ENCODE measurements at places on chromosomes 6 and 20.

DNA sequence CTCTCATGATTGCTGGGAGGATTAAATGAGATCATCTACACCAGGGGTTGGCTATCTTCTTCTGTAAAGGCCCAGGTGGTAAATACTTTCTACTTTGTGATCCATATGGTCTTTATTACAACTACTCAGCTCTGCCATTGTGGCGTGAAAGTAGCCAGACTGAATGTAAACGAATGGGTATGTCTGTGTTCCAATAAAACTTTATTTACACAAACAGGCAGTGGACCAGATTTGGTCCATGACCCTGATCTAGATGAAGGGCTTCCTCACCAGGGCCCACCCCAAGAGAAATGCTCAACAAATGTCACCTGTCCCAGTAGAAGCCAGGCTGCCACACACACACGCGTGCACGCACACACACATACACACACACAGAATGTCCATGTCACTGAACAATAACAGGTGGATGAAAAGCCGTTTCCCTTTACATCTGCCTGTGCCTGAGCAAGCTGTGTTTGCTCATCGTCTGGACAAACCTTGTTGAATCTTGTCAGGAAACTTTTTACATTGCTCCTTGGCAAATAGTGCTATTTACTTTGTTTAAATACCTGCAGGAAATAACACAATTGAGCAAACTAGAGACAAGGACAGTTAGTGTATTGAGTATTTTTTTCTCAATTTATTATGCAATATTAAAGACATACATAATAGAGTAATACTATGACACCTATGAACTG, 114.3 kb downstream of the EYA2 start:
- no peak for DNase-seq

DNA sequence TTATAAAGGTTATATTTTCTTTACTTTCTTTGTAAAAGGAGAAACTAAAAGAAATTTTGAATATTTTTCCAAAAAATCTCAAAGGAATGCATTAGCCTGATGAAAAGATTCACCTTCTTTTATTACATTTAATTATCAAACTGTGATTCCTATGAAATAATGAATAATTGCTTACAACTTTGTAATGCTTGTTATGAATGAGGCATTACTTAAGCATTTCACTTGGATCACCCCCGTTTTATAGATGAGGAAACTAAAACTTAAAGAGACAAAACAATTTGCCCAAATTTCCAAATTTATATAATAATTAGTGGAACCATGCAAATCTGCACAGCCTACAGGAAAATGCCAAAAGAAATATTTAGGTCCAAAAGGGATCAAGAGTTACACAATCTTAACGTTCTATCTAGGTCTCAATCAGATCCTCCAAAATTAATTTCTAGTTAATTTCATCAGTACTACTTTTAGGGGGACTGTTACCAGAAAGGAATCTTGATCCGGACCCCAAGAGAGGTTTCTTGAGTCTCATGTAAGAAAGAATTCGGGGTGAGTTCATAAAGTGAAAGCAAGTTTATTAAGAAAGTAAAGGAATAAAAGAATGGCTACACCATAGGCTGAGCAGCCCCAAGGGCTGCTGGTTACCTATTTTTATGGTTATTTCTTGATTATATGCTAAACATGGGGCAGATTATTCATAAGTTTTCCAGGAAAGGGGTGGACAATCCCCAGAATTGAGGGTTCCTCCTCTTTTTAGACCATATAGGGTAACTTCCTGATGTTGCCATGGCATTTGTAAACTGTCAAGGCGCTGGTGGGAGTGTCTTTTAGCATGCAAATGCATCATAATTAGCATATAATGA, 288.0 kb downstream of the ADGB start:
- no peak for DNase-seq

DNA sequence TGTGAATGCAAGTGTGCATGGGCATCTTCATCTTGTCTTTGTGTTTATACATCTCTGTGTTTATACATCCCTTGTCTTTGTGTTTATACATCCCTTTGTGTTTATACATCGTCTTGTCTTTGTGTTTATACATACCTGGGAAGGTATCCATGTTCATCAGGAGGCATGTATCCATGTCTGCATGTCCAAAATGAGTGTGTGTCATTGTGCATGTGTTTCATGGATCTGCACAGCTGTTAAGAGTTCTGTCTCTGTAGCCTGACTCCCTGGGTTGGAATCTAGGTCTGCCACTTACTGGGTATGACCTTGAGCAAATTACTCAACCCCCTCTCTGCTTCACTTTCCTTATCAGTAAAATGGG, 50.1 kb upstream of the SIRPA start:
- no peak for DNase-seq

DNA sequence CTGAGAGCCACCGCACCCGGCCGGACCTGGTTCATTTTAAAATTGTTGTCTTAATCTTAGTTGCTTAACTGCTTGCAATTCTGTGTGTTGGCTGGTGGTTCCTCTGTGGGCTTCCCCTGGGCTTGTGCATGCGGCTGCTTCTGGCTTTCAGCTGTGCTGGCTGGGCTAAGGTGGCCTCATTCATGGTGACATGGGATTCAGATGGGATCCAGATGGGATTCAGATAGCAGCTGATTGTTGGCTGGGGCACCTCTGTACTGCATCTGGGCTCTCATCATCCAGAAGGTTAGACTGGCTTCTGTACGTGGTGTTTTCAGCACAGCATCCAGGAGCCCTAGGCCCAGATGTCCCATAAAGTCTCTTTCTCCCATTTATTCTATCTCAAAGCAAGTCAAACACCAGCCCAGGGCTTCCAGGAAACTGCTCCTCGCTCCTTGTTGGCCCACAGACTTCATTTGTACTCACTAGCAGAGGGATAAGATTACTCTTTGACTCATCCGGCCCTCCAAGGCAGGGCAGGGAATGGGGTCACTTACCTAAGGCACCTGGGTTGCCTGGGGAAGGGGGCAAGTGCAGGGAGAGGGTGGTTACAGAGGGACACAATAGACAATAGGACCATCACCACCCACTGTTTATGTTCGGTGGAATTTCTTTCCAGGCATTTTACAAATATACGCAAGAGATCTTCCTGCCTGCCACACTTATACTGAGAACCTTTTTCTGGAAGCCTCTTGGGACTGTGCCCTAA, 10.2 kb upstream of the PEDS1 start:
- no peak for DNase-seq

- no peak for DNase-seq
These were observed 221.9 kb downstream of the CBLN4 start for GRCh38 chr20:55783381-55783780.

- no peak for DNase-seq
These were observed 95.3 kb downstream of the TTLL2 start for GRCh38 chr6:167420177-167420576.

DNA sequence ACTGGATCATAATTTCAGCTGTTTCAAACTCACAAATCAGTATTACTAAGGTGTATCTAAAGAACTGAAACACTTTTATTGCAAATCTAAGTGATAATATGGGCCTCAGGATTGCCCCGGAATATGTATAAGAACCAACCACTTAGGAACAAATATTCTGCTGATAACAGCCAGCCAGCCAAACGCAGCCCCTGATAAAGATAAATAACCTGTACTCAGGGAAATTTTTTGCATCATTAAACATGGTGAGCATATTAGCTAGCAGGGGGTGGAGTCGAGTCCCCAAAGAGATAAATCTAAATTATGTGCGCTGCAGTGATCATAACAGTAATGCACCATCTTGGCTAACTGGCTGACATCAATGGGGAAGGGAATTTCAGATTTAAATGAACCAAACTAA, 410.2 kb upstream of the MAP3K7 start:
- DNase-seq, result no peak

Data from T-helper 9 cell (primary cell).